ENCODE measurements at places on chromosomes 4 and X.

- H3K4me1 ChIP-seq = no peaks in the 10 kb centered on the region
- H3K4me3 ChIP-seq = no peak overlapping the region
- no peaks in the 10 kb centered on the region for H3K27me3 ChIP-seq
- DNase-seq = no peak
- no peaks in the 10 kb centered on the region for H3K36me3 ChIP-seq
Measured at GRCh38 chr4:41285202-41285863, 28.6 kb downstream of the UCHL1 start.

GRCh38 chr4:123621072-123621705 lies 224.6 kb downstream of the SPRY1 start:
- H3K27ac ChIP-seq = no peak overlapping the region
- no peak for DNase-seq
- H3K36me3 ChIP-seq = no peaks in the 10 kb centered on the region
- H3K27me3 ChIP-seq = no peaks in the 10 kb centered on the region
- H3K4me1 ChIP-seq = peaks cover 13% of the 10 kb centered on the region

DNA sequence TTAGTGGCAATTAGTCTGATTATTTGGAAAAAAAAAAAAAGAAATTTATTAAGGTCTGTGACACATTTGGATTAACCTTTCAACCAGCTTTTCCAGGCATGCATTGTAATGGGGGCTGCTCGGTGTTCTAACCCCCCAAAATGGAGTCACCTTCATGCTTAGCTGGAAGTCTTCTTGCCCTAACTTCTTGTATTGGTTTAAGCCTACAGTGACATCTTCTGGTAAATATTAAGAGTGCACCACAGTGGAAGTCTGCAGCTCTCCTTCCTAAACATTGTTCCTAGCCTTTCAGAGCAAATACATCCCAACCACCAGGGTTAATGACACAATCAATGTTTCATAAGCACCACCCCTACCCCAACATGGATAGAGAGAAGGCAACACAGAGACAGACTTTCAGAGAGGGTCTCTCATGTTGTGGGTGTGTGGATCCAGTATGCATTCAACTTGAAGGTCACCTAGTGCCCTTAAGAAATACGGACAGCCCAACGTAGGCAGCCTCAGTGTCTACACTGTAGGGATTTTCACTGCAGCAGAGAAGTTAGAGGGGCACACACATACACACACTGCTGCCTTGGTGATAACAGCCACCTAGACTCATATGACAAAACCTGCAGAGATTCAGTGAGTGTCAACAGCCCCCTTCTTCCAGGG lies 142.9 kb upstream of the MBNL3 start:
- H3K4me1 ChIP-seq = no peaks in the 10 kb centered on the region
- H3K4me3 ChIP-seq = no peak overlapping the region
- H3K27ac ChIP-seq = no peak overlapping the region
- no peak for DNase-seq
- peaks cover 5% of the 10 kb centered on the region for H3K27me3 ChIP-seq

DNA sequence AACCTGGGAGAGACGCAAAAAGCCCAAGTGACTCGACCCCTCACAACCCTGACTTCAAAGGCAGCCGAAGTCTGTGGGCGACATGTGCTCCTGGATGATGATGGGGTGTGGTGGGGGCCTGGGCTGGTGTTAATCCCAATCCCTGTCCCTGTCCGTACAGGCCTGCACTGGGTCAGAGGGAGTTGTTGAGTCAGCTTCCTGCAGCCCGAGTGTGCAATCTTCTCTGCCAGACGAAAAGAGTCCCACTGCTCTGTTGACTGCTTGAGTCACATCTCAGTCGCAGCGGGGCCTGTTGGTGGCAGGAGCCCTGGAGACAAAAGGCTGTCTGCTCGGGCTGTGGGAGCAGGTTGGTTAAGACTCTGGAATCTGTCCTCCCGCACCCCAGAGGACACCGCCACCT lies 10.3 kb downstream of the FAM3A start:
- DNase-seq = no peak
- no peak overlapping the region for H3K27ac ChIP-seq
- no peaks in the 10 kb centered on the region for H3K4me1 ChIP-seq
- no peaks in the 10 kb centered on the region for H3K27me3 ChIP-seq
- H3K4me3 ChIP-seq = no peak overlapping the region

DNA sequence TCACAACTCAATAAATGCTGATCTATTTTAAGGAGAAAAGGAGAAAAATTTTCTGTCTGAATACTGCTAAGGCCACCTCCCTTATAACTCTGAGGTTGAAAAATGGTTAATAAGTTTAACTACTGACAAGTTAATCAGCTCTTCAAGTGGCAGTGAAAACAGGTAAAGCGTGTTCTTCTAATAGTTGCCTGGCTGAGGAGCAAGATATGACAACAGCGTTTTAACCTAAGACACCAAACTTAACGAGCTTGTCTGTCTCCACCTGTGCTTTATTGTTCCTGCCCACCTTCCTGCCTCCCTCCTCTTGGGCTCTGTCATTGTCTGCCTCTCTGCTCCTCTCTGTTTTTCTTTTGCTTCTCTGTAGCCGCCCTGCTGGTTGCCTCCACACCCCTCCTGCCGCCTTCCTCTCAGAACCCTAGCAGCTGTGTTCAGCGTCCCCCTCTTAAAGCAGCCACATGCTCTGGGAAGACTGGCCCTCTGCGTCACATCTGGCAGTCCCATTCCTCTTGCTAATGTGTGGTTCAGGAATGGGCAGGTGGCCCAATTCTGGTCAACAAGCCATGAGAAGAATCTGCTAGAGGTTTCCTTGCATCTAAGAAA lies 4.3 kb upstream of the TSPAN5 start:
- peak; percentile 73 for DNase-seq
- H3K27me3 ChIP-seq = no peaks in the 10 kb centered on the region
- H3K27ac ChIP-seq = peak overlapping the region; percentile 79
- peaks cover 46% of the 10 kb centered on the region for H3K4me1 ChIP-seq
- H3K4me3 ChIP-seq = peak overlapping the region; percentile 2
- H3K36me3 ChIP-seq = no peaks in the 10 kb centered on the region

DNA sequence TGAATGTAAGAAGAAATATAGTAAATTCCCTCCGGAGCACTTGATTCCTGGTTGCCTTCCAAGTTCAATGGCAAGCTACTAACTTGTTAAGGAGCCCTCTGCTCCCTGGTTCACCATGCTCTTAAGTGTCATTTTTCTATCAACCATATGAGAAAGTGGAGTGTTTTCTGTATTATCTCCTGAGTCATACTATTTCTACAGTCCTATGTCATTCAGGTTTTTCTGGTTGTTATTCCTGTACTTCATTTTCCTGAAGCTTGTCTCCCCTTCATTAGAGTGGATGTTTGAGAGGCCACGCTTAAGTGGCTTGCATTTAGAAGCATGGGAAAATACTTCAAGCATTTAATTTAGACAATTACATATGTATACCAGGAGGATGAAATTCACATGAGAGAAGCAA lies 14.7 kb upstream of the EPGN start:
- no peaks in the 10 kb centered on the region for H3K4me1 ChIP-seq
- H3K27me3 ChIP-seq = no peaks in the 10 kb centered on the region
- no peaks in the 10 kb centered on the region for H3K36me3 ChIP-seq
- no peak overlapping the region for H3K27ac ChIP-seq
- no peak overlapping the region for H3K4me3 ChIP-seq
- DNase-seq = no peak

- H3K4me3 ChIP-seq = peak within 1 kb of the TSS; percentile 40
- H3K4me1 ChIP-seq = peaks cover 21% of the 10 kb centered on the region
Measured at GRCh38 chrX:133985164-133985966, at the start of gene GPC3. TSS of gene GPC3 (minus strand) at chrX:133985594.

GRCh38 chr4:82782626-82783345 lies 15.8 kb downstream of the SCD5 start:
- no peaks in the 10 kb centered on the region for H3K27me3 ChIP-seq
- H3K36me3 ChIP-seq = no peaks in the 10 kb centered on the region
- no peaks in the 10 kb centered on the region for H3K4me1 ChIP-seq
- DNase-seq = no peak

DNA sequence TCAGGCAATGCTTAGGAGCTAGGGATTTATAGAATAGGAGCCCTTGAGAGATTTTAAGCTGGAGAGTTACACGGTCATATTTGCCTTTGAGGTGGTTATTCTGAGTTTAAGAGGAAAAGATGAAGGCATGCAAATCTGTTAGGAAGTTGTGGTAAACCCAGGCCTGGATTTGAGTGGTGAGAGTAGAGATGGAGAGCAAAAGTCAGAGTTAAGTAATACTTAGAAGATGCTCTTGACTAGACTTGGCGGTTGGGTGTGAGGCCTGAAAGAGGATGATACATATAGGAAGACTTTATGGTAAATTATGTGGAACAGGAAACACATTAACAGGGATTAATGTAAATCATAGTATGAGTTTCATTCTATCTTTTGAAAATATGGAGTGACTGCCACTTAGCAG lies 136.0 kb upstream of the ARX start:
- H3K36me3 ChIP-seq = no peaks in the 10 kb centered on the region
- DNase-seq = no peak
- H3K27me3 ChIP-seq = no peaks in the 10 kb centered on the region
- H3K4me3 ChIP-seq = no peak overlapping the region

Measured in CD4-positive, alpha-beta T cell (primary cell).